ENCODE measurements at places on chromosomes 1 and 21. TPM values are rescaled to one million over a fixed set of nuclear protein-coding genes. Genes with fewer than 3 reads are reported as not detected.

DNA sequence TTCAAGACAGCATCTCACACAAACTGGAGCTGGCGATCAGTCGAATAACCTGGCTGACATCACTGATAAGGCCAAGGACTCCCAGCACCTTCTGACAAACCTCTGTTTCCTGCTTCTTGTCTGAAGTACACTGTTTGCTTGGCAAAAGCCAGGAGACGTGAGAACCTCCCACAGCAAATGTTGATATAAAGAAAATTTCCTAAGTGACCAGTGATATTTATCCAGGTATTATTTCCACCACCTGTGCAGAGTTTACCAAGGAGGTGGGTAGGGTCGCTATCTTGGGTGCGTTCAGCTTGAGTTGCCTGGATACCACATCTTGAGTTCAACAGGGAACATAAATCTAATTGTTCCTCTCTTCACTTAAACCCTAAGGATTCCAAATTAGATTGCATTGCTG is 72.9 kb downstream of the SETD4 start:
- DNase-seq, result no peak

The KRTAP11-1 gene
- not detected for total RNA-seq

DNA sequence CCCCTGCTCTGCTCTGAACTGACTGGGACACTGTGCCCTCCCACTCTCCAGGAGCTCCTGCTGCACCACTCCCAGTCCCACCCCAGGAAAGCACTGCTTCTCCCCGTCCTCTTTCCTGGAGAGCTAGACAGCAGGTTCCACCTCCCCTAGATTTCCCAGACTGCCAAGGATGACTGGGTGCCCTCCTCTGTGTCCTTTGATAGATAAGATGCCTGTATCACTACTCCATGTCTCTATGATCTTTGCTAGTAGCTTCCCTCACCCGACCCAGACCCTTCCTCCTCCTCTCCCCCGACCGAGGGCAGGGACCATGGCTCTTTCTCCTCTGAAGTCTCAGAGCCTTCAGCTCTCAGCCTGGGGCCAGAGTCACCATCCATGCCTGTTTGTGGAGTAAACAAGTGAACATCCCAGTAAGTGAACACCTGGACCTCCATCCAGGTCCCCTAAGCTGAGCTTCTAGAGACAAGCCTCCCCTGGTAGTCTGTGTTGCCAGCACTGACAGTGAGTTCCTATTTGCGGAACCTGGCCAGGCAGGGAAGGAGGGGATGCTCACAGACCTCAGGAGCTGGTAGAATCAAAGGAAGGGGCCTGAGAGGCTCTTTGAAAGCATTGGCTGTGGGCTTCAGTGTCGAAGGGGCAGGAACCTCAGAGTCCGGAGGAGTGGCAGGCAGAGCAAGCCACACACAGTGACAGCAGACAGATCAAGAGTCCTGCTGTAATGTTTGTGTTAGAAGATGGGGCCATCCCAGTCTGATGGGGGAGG is 104.0 kb downstream of the PAX7 start:
- DNase-seq, result no peak

DNA sequence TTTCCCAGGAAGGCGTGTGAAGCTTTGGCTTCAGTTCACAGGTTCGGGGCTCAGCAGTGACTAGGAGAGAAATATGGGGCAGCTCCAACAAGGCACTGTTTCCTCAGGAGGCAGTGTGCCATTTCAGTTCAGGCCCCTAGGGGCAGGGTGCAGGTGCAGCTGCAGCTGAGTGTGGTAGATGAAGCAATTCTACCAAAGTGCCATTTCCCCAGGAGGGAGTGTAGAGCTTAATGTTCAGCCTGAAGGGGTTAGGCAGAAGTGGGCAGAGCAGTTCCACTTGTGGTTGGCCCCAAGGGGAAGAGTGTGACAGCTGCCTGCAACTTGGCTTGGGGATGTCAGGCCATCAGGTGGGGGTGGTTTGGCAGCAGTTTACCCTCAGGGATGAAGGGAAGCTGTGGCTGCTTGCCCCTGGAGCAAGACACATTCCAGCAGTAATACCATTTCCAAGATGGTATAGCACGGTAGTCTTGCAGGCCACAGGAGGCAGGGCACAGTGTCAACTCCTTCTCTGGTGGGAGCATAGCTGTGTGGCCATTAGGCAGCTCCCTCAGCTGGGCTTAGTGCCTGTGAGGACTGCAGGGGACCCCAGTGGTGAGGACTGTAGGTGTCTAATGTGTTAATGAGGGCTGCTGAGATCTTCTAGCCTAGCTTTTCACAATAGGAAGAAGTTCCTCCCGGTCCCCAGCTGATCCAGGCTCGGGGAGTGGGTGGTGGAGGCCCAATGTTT is 34.7 kb downstream of the RGSL1 start:
- DNase-seq, result no peak

DNA sequence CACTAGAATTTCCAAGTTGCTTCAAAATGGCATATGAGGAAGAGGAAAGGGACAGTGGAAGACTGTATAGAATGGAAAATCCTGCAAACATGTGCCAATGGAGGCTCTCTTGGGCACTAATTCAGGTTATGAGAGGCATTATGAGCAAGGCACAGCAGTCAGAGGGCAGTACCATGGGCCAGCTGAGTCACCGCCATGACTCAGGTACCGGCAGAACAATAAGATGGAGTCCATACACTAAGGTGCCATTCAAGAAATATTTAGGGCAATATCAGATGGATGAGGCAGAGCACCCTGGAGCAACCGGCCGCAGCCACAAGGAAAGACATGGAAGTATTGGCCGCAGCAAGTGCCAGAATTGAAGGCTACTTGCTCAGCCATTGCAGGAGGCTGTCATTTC is 25.6 kb upstream of the VAV3 start:
- no peak for DNase-seq

The CDA gene
- total RNA-seq, result not detected

The NUDT4B gene
- total RNA-seq, result 87.9 TPM

DNA sequence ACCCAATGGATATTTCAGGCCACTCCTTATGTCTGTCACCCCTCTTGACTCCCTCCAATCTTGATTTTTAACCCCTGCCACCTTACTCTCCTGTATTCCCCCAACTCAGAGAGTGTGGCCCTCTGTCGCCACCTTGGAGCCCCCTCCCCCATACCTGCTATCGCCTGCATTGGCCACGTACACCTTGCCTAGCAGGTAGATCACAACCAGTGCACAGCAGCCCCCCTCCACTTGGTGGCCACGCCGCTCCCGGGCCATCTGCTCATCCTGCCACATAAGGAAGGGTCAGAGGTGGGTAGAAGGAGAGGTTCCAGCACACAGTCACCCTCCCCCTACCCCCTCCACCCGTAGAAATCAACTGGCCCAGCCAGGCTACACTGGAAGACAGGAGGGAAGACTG is 2.9 kb downstream of the PPM1J start:
- DNase-seq, result no peak

The CRP gene
- not detected for total RNA-seq

The INKA2 gene
- 7.5 TPM for total RNA-seq

DNA sequence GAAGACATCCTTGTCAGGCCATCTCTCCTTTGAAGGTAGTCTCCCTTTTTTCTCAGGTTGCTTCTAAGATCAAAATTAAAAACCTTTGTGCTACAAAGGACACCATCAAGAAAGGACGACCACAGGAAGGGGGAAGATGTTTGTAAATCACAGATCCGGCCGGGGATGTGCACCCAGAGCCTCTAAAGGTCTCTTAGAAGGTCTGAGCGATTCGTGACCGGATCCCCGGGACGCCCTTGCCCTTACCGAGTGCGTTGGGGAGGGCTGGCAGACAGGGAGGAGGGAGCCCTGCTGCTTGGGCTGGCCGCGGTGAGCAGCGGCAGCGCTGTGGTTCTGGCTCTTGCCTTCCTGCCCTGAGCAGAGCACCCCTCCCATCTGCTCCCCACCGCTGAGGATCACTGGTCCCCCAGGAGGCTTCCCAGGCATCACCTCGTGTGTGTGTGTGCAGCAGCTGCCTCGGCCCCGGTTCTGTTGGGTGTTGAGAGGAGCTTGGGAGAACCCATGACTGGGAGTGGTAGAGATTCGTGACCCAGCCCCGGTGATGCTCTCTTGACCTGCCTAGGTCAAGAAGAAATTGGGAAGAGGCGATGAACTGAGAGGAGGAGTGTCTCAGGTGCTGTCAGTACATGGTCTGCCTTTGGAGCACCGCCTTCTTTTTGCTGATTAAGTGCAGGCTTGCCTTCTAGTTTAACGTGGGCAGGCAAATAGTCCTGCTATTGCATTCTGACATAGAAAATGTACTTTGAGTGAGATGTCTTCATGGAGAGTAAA is 34.5 kb downstream of the AGPAT3 start:
- no peak for DNase-seq

- DNase-seq, result no peak
Observed at GRCh38 chr21:43608225-43608624, 51.1 kb downstream of the HSF2BP start.

The HES2 gene
- not detected for total RNA-seq

The AVPR1B gene
- total RNA-seq, result 2.3 TPM

GRCh38 chr1:241114699-241115233 is 242.2 kb downstream of the RGS7 start:
- DNase-seq, result no peak

DNA sequence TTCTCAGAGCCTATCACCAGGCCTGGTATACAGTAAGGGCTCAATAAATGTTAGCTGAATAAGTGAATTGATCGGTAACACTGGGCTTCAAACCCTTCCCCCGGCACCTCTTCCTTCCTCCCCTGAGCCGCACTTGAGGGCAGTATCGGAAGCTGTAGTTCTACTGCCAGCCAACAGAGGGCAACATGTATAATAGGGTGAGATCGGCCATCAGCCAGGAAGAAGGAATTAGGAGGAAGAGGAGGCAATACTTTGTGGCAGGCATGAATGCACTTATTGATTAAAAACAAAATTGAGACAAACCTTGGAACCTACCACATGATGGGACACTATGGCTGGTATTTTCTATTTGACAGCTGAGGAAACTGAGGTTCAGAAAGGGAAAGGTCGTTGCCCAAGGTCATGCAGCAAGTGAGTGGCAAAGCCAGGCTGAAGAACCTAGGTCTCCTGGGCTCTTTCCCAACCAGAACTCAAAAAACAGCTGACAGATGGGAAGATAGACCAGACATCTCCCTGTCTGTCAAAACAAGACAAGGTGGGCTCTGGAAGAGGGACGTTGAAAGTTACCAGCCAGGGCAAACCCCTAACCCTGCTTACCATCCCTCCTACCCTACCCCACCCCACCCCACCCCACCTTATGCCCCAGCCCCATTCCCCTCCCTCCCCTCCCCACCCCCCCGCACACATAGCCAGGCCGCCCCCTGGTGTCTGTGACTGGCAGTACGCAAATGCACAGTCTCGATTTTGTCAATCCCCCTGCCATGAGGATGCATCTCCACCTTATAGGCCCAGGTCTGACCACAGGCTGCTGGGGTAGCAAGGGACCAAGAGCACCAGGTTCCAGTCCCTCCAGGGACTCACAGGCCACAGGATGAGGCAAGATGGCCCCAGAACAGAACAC is 107.3 kb upstream of the RUNX3 start:
- DNase-seq, result peak; percentile 35

DNA sequence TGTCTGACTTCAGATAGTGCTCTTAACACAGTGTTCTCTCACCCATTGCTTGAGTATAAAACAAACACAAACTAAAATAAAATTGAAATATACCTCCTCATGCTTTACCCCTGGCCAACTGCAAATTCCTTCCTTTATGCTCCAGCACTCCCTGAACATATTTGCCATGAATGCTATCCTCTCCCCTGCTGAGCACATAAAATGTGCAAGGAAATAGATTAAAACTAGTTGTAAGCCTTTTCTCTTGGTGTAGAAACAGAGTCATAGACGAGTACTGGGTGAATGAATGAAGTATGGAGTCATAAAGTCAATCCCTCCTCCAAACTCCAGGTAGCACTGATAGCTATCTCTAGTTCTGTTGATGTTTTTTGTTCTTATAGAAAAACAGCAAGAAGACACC is 2.6 kb downstream of the GPR161 start:
- DNase-seq, result no peak

GRCh38 chr21:23809573-23809972 is 1797.7 kb downstream of the MRPL39 start:
- DNase-seq, result no peak

DNA sequence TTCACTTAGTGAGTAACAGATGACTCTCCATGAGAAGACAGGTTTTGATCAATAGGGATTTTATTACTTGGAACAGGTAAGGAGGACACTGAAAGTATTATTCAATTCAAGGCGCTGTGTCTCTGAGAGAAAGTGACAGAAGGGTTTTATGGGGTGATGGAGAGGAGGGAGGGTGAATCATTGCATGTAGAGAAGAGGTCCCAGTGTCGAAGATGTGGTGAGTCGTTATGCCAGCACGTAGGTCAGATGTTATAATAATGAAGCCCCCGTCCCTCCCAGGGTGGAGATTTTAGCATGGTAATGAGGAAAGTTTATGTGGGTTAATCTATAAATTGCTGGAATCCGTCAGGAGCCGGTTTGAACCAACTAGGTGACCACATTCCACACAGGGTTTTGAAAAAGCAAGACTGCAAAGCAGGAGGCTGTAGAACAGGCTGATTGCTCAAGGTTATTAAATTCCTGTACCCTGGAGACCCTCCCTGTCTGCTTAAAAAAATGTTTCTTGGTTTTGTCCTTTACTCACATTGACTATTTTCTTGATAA is 586.4 kb upstream of the TMPRSS15 start:
- DNase-seq, result no peak

All from cardiac muscle cell (in vitro differentiated cells and primary cell).